ENCODE measurements at places on chromosomes 7 and 10.

DNA sequence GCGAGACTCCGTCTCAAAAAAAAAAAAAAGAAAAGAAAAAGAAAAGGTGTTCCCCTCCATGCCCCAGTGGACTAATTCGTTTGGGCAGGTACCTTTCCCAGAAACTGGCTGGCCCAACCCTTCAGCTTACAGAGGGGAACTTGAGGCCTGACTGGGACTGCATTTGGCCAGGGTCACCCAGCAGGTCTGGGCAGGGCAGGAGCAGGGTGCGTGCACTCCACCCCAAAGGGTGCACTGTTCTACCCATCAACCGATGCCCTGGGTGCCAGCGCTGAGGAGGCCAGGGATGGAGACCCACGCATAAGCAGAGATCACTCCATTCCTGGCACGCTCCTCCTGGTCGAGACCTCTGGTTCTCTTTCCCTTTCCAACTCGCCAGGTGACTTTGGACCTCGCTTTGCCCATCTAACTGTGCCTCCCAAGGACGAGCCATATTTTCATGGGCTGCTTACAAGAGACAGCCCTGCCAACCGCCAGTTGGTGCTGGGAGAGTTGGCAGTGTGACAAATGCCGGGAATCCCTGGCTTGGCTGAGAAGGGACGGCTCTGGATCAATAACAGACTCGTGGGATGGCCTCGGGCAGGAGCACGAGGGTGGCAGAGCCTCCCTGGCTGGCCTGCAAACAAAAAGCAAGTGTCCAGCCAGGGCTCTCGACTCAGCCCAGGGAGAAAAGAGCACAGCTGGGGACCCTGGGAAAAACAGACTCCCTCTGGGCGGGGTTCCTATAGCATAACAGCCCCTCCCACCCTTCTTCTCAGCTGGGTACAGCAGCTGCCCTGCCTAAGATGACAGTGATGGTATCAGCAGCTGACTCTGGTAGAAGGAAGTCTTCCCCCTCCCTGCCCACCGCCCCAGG lies 7.9 kb downstream of the HSPB1 start:
- peak; percentile 52 for DNase-seq

DNA sequence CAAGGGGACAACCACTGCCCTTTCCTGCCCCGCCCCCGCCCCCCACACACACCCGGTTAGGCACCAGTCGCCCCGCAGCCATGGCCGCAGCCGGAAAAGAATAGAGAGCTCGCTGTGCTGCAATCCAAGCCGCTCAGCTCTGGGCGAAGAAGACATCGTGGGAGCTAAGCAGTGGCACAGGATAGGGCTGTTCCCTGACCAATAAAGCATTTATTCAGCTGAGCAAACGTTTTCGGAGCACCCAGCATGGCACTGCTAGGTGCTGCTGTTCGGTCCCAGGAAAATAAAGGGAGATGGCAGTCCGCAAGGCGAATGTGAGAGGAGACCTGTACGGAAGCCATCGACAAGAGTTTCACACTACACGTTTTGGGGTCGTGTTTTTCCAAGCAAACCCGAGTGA lies 18.3 kb downstream of the SKIDA1 start:
- no peak for DNase-seq

DNA sequence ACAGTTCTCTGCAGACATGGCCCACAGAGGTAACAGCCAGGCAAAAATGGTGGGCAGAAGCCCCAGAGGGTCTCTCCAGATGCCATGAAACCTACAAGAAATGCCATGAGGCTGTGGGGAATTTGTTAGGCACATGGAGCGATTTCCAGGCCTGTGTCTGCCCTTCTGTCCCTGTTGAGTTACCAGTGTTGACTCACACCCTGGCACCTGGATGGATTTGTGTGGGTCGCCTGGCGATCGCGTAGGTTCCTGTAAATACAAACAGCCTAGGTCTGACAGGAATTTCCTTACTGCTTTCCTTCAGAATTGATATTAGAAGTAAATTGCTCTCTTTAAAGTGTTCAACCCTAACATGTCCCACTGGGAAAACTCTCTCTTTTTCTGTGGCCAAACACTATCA lies 164.9 kb upstream of the EEPD1 start:
- no peak for DNase-seq

GRCh38 chr10:105963334-105963884 lies 1201.1 kb downstream of the SORCS1 start:
- DNase-seq: peak; percentile 31

DNA sequence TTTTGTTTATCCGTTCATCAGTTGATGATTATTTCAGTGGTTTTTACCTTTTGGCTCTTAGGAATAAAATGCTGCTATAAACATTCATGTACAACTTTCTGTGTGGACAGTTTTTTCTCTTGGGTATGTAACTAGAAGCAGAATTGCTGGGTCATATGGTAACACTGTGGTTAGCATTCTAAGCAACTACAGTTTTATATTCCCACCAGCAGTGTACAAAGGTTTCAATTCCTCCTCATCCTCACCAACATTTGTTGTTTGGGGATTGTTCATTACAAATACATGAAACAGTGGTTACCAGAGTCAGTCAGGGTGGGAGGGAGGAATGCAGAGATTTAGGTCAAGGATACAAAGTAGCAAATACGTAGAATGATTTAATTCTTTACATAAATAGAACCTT lies 97.0 kb downstream of the NPSR1 start:
- DNase-seq: no peak

GRCh38 chr7:111424768-111425167 lies 137.5 kb downstream of the IMMP2L start:
- no peak for DNase-seq

DNA sequence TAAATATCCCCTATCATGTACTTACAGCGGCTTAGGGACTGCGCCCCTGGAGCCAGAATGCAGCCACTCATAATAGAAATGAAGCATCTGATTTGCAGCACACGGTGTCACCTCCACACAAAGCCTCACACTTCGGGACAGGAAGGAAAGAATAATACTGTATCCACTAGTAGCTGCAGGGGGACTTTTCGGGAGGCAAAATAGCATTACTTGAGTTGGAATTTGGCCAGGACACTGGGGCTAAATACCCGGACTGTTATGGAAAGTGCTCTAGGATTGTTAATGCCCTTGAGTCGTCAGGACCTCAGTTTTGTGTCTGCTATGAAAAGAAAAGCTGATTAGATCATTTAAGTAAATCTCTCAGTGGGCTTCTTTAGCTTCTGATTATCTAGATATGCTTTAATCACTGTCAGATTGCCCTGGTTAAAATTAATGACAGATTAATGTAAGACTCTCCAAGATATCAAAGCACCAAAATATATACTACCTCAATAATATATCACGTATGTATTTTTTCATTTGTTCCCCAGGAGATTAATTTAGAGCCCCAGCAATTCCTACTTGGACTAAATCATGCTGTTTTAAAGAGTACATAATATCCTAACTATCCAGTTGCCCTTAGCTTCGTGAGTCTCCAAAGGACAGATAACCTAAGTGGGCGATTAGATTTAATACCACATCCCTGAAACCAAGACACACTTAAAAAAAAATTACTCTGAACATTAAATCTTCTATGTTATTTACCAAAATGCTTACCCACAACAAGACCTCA lies 173.0 kb upstream of the NEBL start:
- DNase-seq: no peak

DNA sequence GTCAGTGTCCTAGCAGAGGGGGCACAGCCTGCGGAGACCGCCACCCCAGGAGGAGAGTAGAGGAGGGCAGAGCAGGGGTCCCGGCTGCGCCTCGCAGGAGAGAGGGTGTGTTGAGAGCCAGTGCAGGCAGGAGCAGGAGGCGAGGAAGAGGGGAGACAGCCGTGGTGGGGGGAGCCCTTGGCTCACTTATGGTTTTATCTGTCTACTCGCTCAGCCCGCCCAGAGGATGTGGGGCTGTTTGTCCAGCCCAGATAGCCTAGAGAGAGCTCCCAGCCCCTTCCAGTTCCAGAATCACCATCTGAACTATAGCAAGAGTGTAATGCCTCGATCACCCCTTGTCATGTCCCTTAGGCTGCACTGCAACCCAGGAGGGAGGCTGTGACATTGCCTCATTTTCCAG lies 26.6 kb downstream of the SLC29A3 start:
- DNase-seq: no peak

- DNase-seq: no peak
Observed at GRCh38 chr10:132036887-132037675, 28.7 kb upstream of the JAKMIP3 start.

GRCh38 chr10:1526436-1527055 lies 210.8 kb downstream of the ADARB2 start:
- no peak for DNase-seq

- no peak for DNase-seq
Observed at GRCh38 chr10:21617267-21617666, 83.2 kb downstream of the MLLT10 start.

GRCh38 chr7:47685712-47686376 lies 103.9 kb upstream of the TNS3 start:
- no peak for DNase-seq

DNA sequence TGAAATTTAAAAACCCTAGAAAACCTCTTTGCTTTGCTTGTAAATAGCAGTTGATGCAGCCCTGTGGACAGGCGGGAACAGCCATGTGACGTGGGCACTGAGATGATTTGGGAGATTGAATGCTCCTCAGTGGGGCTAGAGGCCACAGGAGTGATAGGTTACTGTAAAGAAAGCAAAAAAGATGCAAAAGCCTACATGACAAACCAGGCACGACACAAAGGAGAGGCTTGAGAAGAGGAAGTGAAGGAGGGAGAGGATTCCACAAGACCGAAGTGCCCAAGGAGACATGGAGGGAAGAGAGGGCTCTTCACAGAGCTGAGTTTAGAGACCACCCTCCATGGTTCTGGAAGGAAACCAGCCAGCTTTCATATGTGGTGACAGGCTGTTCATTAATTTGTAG lies 25.7 kb downstream of the IKZF1 start:
- no peak for DNase-seq

- no peak for DNase-seq
Observed at GRCh38 chr10:84214612-84215235, 10.6 kb downstream of the LRIT2 start.

GRCh38 chr10:119205894-119206602 lies 1.3 kb upstream of the GRK5 start:
- DNase-seq: no peak

GRCh38 chr10:132173185-132173584 lies 13.6 kb upstream of the DPYSL4 start:
- DNase-seq: no peak

- no peak for DNase-seq
Observed at GRCh38 chr7:37424995-37425394, 23.7 kb downstream of the ELMO1 start.

DNA sequence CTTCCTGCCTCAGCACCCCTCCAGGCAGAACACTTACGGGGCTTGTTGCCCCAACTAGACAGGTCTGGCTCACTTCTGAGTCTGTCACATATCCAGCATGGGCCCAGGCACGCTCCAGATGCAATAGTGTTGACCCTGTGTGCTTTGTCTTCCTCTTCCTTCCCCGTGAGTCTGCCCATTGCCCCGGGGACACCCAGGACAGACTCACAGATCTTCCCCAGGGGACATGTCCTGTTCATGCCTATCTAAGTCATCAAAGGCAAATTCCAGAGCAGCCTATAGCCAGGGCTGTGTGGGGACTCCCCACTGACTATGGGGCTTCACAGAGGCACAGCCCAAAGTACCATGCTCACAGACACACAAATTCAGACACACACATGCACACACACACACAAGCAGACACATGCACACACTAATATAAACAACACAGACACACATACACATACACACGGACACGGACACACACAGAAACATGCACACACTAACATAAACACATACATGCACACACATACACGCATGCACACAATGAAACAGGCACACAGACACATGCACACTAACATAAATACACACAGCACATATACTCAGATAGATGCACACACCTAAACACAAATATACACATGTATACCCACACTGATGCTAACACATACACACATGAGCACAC lies 175.8 kb downstream of the KCNMA1 start:
- no peak for DNase-seq

DNA sequence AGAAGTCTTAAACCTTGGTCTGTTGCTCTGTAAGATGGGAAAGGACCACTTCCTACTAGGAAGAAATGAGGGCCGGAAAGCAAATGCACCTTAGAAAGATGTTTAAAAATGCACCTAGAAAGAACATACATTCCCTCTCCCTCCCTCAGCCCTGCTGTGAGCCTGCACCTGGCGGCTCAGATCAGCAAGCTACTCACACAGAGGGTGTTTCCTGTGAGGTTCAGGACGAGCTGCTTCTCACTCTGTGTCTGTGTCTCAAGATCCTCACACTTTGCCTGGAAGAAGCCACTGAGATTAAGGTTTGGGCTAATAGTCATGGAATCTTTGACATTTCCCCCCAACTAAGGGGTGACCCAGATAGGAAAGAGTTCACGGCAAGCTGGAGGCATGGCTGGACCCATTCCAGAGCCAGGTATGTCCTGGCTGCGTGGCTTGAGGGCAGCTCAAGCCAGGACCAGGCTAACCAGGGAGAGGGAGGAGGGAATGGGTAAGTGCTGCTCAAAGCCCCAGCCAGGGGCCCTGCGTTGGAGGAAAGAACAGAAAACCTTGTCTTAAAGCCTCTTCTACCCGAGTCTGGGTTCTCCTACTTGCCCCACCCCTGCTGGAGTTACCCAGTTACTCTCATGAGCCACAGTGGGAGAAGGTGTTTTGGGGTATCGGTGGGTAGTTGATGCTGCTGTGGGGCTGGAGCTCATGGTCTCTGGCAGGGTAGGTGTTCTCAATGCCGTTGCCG lies 47.5 kb downstream of the PODXL start:
- no peak for DNase-seq

- no peak for DNase-seq
Observed at GRCh38 chr7:99782012-99782953, 1.7 kb downstream of the CYP3A4 start.

Measured in NCI-H774 (cell line).